ENCODE measurements at places on chromosomes 12 and 14.

- no peak for DNase-seq
Measured at GRCh38 chr14:93709249-93709648, 79.0 kb downstream of the PRIMA1 start.

GRCh38 chr12:30725739-30726138 is 29.0 kb downstream of the CAPRIN2 start:
- no peak for DNase-seq

DNA sequence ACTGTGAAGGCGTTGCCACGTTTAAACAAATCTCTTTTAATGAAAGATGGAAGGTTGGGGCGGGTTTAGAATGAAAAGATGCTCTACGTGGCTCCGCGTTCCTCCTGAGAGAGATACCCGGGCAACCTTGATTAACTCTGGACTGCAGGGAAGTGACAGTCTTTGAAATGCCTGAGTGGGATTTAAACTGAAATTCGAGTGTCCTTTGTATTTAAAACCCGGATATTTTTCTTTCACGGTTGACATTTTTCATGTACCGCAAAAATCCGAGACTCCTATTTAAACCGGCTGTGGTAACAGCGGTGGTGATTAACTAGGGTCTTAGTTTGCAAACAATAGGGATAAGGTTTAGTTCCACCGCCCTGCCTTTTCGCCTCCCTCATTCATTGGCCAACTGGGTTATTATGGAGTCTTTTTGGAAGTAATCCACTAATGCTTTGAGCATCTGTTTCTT is 707 bp downstream of the G2E3 start:
- peak; percentile 23 for DNase-seq

GRCh38 chr12:71587012-71587411 is 76.6 kb downstream of the ZFC3H1 start:
- DNase-seq: no peak

DNA sequence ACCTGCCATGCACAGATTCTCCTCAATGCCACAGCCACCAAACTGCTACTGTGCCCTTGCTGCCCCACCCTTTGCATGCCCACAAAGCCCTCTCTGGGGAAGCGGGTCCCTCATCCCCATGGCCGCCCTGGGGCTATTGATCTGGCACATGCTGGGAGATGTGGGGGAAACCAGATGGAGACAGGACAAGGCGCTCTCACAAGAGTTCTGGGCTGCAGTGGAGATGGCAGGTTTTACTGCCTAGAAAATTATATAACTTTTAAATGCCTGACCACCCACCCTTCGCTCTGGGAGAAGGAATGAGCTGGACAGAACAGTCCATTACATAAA is 10.6 kb upstream of the PIP4K2C start:
- no peak for DNase-seq
